ENCODE measurements at places on chromosomes 12 and 14. TPM values are rescaled to one million over a fixed set of nuclear protein-coding genes. Genes with fewer than 3 reads are reported as not detected.

CAPS2 gene
- total RNA-seq: 3.3 TPM

KRT83 gene
- total RNA-seq: not detected

CCDC175 gene
- not detected for total RNA-seq

SPRYD3 gene
- 67.3 TPM for total RNA-seq

RNASE7 gene
- total RNA-seq: not detected

SALL2 gene
- total RNA-seq: 1.1 TPM

GRCh38 chr12:10690906-10691305, 17.1 kb upstream of the STYK1 start:
- no peak overlapping the region for H3K27ac ChIP-seq
- H3K4me3 ChIP-seq: no peak overlapping the region
- DNase-seq: no peak
- H3K4me1 ChIP-seq: no peaks in the 10 kb centered on the region

- H3K4me3 ChIP-seq: no peak overlapping the region
- no peaks in the 10 kb centered on the region for H3K36me3 ChIP-seq
- no peak overlapping the region for H3K27ac ChIP-seq
- DNase-seq: no peak
- no peaks in the 10 kb centered on the region for H3K4me1 ChIP-seq
These were observed 74.7 kb downstream of the RPS6KA5 start for GRCh38 chr14:90985601-90986242.

DNA sequence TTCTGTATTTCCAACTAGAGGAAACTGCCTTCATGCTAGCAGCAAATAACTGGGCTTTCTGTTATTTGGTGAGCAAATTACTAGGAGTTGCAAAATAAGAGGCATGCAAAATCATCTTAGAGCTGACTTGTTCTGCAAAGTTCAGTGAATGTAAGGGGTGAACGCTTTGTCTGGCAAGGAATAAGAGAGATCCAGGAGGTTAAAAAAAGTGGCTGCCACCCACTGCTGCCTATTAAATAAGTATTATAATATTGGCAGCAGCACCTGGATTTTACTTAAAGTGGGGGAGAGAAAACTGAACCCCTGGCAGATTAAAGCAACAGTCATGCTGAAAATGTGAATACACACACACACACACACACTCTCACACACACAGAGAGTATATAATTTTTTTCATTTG, 557.0 kb downstream of the FLRT2 start:
- DNase-seq: no peak
- H3K4me3 ChIP-seq: no peak overlapping the region
- H3K27me3 ChIP-seq: no peaks in the 10 kb centered on the region

DNA sequence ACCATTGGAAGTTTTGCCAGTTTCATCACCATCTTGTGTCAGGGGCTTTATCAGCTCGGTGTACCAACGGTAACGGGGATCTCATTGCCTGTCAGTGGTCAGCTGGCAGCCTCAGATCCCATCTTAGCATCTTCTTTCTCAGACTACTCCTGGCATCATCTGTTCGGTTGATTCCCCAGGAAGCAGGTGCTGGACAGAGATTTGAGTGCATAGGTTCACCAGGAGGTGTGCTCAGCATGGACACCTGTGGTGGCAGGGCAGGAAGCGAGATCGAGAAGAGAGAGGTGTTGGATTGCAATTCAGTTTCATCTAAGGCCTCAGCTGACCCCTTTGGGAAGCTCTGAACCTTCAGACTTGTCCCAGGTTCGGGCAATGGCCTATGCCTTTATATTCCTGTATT, 76.0 kb downstream of the C12orf75 start:
- no peak overlapping the region for H3K4me3 ChIP-seq
- peaks cover 87% of the 10 kb centered on the region for H3K36me3 ChIP-seq
- peaks cover 3% of the 10 kb centered on the region for H3K27me3 ChIP-seq
- no peak overlapping the region for H3K27ac ChIP-seq

DNA sequence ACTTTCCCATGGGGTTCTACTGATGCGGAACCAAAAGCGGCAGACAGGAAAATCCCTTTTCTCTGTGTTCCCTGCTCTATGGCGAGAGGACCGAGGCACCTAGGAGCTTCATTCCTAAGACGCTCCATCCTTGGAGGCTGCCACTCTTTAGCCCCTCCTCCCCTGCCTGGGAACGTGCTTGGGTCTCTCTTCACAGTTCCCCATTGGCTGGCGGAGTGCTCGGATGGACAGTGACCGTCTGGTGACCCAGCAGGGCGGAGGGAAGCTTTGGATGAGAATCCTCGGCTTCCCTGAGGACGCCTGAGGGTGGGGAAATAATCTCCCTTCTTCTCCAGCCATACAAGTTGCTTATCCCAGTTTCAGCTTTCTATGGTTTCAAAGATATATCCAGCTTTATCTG, 37.3 kb downstream of the KCNA5 start:
- H3K4me3 ChIP-seq: no peak overlapping the region
- H3K27ac ChIP-seq: no peak overlapping the region
- peaks cover 33% of the 10 kb centered on the region for H3K27me3 ChIP-seq
- peaks cover 24% of the 10 kb centered on the region for H3K4me1 ChIP-seq
- no peak for DNase-seq
- H3K36me3 ChIP-seq: no peaks in the 10 kb centered on the region
